Stimulated activated CD4-positive, alpha-beta T cell treated with anti-CD3 and anti-CD28 coated beads, TNF-alpha, amount 100 ng/mL, for 24 hours (primary cell): ENCODE measurements at places on chromosomes 3 and 15.

- DNase-seq = no peak
These were observed 14.2 kb upstream of the COMMD4 start for GRCh38 chr15:75321711-75322110.

- DNase-seq = no peak
These were observed 69.4 kb upstream of the CD96 start for GRCh38 chr3:111472556-111472955.

DNA sequence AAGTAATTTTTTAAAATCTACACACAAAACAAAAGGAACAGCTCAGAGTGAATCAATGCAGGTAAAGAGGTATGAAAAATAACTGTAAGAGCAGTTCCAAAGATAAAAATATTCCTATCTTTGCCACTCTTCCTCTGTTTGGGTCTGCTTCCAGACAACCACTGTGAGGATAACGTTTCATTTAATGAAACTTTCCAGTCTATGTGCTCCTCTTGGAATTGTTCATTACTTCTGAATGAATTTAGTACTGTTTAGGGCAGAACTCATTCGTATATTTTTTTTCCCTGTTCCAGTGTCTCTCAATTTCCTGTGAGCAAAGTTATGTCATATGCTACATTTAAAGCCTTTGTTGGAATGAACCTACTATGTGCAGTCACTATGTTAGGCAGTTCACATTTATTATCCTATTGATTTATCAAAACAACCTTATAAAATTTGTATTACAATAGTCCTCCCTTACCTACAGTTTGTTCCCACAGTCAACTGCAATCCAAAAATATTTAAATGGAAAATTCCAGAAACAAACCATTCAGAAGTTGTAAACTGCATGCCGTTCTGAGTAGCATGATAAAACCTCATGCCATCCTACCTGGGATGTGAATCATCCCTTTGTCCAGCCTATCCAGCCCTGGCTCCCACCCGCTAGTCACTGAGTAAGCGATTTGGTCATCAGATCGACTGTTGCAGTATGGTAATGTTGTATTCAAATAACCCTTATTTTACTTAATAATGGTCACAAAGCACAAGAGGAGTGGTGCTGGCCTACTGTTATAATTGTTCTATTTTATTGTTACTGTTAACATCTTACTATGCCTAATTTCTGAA, 98.1 kb downstream of the TMCC1 start:
- no peak for DNase-seq

- no peak for DNase-seq
These were observed 233.5 kb upstream of the PROK2 start for GRCh38 chr3:72018343-72018984.

DNA sequence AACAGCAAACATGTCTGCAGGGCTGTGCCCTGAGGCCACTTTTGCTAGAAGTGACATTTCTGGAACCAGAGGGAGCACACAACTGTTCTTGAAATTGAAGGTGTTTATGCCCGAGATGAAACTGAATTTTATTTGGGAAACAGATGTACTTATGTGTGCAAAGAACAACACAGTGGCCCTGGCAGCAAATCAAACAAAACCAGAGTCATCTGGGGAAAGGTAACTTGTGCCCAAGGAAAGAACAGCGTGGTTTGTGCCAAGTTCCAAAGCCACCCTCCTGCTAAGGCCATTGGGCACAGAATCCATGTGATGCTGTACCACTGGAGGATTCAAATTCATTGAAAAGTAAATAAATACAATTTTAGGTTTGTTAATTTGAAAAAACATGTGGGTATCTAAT, 31.2 kb upstream of the RARRES1 start:
- no peak for DNase-seq

GRCh38 chr3:171516765-171517164, 56.6 kb upstream of the TNIK start:
- no peak for DNase-seq

- no peak for DNase-seq
These were observed 7.7 kb downstream of the CHAC1 start for GRCh38 chr15:40960925-40961324.

- no peak for DNase-seq
These were observed 223.6 kb upstream of the PDZRN3 start for GRCh38 chr3:73848173-73848906.

DNA sequence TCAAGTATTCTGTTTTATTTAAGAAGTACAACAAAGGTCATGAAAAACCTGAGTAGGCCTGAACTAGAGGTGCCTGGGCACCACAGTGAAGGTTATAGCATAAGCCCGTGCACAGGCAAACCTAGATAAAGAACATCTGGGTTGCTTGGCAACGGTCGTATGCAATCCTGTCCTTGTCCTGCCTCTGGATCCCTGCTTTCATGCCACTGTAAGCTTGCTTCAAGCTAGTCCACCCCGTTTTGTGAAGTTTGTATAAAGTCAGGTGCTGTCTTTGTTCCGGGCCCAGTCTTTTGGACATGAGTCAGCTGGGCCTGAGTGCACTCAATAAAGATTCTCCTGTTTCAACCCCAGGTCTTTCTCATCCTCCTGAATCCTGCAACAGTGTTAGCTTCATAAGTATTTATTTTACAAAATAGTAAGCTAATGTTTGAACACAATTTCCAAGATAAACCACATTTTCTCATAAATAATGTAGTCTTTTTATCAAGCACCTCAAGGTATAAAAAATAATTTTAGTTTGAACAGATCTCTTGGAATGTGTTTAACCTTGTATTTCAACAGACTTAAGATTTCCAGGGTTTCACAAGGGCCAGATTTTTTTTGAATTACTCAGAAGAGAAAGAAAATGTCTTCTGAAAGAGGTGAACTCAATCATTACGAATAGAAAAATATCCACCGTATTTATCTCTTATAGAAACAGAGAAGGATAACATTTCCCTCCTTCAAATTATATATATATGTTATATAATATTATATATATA, 14.3 kb upstream of the SLC9C1 start:
- no peak for DNase-seq

DNA sequence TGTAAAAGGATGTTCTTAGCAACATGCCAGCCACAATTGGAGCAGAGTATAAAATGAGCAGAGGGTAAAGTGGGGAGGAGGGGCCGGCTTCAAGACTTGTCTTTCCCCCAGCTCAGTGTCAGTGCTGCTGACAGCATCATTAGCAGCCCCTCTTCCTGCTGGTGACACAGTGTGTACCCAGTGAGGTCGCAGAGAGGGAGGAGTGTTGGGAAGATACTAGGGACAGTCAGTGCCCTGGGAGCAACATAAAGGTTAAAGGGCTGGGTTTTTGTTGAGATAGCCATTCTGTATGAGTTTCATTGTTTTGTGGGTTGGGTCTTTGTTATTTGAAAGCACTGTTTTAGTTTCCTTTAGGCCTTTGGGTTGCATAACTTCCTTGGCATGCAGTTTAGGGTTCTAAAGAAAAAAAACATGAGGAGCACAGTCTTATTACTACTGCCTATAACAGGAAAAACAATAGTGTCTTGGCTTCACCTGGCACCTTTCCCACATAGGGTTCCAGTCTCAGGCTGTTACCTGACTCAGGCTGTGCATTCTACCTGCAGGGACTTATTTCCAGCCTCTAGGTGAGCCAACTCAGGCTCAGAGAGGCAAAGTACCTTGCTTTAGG, 94.1 kb upstream of the SKOR1 start:
- DNase-seq = no peak

- no peak for DNase-seq
These were observed 626.5 kb upstream of the DPPA4 start for GRCh38 chr3:109963831-109964230.

GRCh38 chr3:169103951-169104941, 559.3 kb downstream of the MECOM start:
- no peak for DNase-seq

GRCh38 chr15:47296881-47297280, 420.4 kb upstream of the SEMA6D start:
- no peak for DNase-seq

- no peak for DNase-seq
These were observed 91.5 kb upstream of the PPP2R3A start for GRCh38 chr3:135874035-135874434.

DNA sequence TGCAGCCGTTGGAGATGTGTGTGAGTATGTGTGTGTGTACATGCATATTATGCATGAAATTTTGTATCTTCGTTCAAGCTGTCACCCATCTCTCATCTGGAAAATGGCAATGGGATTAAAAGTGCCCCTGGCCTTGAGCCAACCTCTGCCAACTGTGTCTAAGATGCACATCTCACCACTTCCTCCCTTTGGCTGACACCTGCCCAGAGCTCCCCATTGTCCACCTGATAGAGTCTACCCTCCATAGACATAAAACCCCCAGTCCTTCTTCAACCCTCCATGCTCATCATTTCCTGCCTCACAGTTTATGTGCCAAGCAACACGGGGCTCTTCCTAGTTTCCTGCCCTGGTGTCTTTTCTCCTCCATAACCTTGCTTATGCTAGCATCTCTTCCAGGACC, 187.5 kb upstream of the HES1 start:
- no peak for DNase-seq

GRCh38 chr3:186599142-186599784, 13.6 kb upstream of the AHSG start:
- no peak for DNase-seq

- DNase-seq = no peak
These were observed 10.8 kb downstream of the TIPARP start for GRCh38 chr3:156685198-156685597.

DNA sequence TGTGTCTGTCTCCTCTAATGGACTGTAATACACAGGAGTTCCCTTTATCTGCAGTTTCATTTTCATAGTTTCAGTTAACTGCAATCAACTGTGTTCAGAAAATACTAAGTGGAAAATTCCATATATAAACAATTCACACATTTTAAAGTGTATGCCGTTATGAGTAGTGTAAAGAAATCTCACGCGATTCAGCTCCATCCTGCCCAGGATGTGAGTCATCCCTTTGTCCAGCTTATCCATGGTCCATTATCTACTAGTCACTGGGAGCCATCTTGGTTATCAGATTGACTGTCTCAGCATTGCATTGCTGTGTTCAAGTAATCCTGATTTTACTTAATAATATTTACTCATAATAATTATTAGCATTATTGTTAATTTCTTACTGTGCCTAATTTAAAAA, 14.5 kb downstream of the ZPLD1 start:
- DNase-seq = no peak

GRCh38 chr3:156816794-156817645, 9.1 kb upstream of the LEKR1 start:
- DNase-seq = peak; percentile 80

DNA sequence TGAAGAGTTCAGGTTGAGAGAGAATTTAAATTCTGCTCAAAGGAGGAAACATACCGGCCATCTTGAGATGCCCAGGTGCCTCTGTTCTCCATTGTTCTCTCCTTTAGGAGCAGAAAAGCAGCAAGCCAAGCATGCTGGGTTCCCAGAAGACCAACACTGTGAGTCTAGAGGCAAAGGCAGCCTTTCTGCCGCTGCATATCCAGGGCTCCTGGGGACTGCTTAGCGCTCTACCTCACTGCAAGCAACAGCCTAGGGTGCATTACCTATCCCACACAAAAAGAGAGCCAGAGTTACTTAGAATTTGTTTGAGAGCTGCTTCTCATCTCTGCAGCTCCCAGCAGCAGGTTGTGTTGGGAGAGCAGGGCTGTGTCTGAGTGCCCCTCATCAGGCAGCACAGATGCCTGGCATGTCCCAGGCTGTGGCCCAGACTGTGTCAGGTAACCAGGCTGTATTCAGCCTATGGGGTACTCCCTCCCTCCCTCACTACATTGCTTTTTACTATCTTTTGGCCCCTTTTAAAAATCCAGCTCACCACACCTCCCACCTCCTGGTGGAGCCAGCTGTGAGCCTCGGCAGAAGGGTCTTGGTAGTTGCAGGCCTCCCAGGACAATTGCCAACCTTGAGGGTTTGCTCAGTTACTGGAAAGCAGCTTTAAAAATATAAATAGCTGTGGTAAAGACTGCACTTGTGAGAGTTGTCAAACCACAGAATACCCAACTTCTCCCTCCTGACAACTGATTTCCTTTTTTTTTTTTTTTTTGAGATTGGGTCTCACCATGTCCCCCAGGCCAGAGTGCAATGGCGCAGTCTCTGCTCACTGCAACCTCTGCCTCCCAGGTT, 30.2 kb downstream of the BCL2L10 start:
- DNase-seq = no peak

GRCh38 chr3:133644768-133645167, 17.0 kb downstream of the TOPBP1 start:
- no peak for DNase-seq

DNA sequence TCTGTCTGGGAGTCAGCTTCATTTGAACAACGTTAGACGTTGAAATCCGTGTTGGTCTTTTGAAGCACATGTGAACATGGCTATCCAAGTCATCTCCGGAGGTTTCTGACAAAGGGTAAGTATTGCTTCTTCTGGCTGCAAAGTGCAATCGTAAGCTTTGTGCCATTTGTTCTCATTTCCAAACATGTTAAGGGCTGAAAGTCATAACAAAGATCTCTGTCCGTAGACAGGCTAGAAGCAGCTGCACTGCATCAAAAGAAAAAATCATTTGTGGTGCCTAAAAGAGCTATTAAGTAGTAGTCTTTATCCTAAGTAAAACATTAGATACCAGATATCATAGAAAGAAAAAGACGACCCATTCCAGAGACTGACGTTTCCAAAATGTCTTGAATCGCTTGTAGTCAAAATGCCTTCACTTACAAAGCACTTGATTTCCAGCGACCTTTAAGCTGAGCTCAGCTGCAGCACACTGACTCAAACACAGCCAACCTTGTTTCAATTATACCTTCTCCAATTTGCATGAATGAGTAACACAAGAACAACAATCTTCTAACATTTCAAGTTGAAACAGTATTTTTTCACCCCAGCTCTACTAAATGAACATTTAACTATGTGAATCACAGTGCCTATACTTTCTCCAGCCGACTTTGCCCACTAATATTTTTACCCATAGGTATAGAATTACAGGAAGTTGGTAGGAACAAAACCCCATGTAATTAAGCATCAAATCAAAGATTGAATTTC, 76.6 kb downstream of the NEDD4 start:
- no peak for DNase-seq

- no peak for DNase-seq
These were observed 33.1 kb upstream of the ALDH1L1 start for GRCh38 chr3:126213379-126214028.

GRCh38 chr3:107962946-107963345, 127.9 kb downstream of the CD47 start:
- no peak for DNase-seq

GRCh38 chr15:92681141-92681631, 25.6 kb upstream of the FAM174B start:
- no peak for DNase-seq

- DNase-seq = no peak
These were observed 48.0 kb downstream of the LINGO1 start for GRCh38 chr15:77584691-77585090.

GRCh38 chr3:84974347-84974746, 15.6 kb downstream of the CADM2 start:
- no peak for DNase-seq
